HT1080 (cell line): ENCODE measurements at places on chromosomes 12 and 14. TPM values are rescaled to one million over a fixed set of nuclear protein-coding genes. Genes with fewer than 3 reads are reported as not detected.

DIO2 gene
- total RNA-seq = 0.61 and 0.90 TPM in 2 replicates

FLVCR2 gene
- 0.67 and 0.85 TPM in 2 replicates for total RNA-seq

BCAT1 gene
- 90.0 and 106 TPM in 2 replicates for total RNA-seq

PTCSC3 gene
- not detected in 2 replicates for total RNA-seq

MANSC4 gene
- not detected in 2 replicates for total RNA-seq

LRP6 gene
- total RNA-seq = 21.2 and 22.4 TPM in 2 replicates

DYNC1H1 gene
- total RNA-seq = 406 and 409 TPM in 2 replicates

RBM19 gene
- 31.6 and 36.6 TPM in 2 replicates for total RNA-seq

CLMN gene
- total RNA-seq = 3.8 and 4.2 TPM in 2 replicates

SLC39A5 gene
- 0.71 TPM in 1 of 2 replicates, not detected in the other for total RNA-seq

SAMD15 gene
- total RNA-seq = 0.84 and 2.6 TPM in 2 replicates

LTBP2 gene
- 32.5 and 34.9 TPM in 2 replicates for total RNA-seq

KRT72 gene
- total RNA-seq = not detected in 2 replicates

FGF6 gene
- total RNA-seq = not detected in 2 replicates

CCDC175 gene
- total RNA-seq = not detected in 2 replicates

PDZRN4 gene
- not detected in 2 replicates for total RNA-seq

STXBP6 gene
- 14.2 and 16.0 TPM in 2 replicates for total RNA-seq

SYNDIG1L gene
- total RNA-seq = not detected in 2 replicates

WNT5B gene
- total RNA-seq = 29.2 and 31.4 TPM in 2 replicates
